ENCODE measurements at places on chromosomes 1 and 21.
A peak's percentile ranks its signal among the peaks of the same experiment; 100 is the strongest.

DNA sequence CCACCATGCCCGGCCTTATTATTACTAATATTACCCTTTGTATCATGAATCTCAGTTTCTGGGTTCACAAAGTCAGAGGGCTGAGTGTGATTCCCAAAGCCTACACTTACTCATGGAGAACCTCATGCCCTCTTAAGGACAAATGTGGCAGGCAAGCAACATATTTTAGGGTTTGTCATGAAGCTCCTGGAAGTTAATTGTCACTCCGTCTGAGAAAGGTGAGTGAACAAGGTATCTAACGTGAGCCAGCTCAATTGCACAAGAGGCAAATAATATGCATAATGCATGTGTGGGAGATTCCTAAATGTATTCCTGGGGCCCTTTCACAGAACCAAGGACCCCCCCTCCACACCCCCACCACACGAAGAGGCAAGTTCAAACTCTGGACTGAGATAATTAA, 10.1 kb upstream of the TIAM1 start:
- DNase-seq: peak; percentile 82

- no peak for DNase-seq
These were observed 33.9 kb upstream of the SDC3 start for GRCh38 chr1:30942326-30942963.

- DNase-seq: no peak
These were observed 24.5 kb downstream of the TP73 start for GRCh38 chr1:3676581-3677470.

- DNase-seq: no peak
These were observed 102.1 kb downstream of the LMX1A start for GRCh38 chr1:165254376-165254775.

- no peak for DNase-seq
These were observed 51.0 kb upstream of the LHX8 start for GRCh38 chr1:75083223-75083622.

GRCh38 chr1:112975336-112975735, 19.3 kb upstream of the SLC16A1 start:
- no peak for DNase-seq

GRCh38 chr1:97488530-97488929, 432.3 kb downstream of the DPYD start:
- peak; percentile 64 for DNase-seq

DNA sequence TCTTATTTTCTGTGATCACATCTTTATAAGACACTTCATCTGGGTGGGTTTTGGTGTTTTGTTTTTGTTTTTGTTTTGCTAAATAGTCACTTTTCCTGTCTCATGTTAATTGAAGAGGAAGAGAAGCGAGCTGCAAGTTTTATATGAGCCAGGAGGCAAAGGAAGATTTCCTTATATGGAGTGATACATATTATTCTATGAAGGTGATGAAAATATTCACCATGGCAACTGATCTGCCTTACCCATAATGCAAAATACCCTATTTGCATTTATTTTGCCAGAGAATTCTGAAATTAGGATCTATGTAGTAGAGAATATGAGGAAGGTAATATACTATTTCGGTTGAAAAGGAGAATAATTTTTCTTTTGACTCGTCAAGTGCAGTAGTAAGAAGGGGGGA, 13.9 kb downstream of the CXADR start:
- DNase-seq: no peak

DNA sequence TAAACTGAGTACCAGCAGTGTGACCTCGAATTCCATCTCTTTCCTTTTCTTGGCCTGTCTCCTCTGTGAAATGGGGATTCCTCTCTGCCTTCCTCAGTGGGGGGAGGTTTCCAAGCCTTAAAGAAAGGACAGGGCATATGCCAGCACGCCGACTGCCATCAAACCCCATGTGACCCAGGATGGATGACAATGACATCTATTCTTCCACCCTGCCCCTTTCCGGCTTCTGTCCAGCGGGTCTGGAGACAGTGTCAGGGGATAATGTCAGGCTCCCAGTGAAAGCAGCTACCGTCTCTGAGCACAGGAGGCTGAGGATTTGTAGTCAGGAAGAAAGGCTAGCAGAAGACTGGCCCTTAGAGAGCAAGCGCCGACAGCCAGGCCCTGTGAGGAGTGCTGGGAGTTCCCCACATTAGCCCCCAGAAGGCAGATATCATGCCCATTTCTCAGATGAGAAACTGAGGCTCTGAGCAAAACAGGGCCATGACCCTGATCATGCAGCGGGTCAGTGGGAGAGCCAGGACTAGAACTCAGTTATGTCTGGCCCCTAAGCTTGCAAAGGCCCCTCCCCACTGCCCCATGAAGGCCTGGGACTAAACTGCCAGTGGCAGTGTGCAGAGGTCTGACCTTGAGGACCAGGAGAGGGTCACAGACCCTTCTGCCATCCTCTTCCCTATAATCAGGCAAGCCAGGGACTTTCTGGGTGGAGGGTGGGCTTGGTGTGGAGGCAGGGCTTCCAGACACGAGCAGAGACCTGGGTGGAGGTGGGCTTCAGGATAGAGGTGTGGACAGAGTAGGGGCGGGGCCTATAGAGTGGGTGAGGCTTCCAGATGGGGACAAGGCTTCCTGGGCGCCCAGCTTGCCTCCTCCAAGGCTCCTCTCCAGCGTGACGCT, 30.1 kb downstream of the CDCA8 start:
- DNase-seq: no peak

DNA sequence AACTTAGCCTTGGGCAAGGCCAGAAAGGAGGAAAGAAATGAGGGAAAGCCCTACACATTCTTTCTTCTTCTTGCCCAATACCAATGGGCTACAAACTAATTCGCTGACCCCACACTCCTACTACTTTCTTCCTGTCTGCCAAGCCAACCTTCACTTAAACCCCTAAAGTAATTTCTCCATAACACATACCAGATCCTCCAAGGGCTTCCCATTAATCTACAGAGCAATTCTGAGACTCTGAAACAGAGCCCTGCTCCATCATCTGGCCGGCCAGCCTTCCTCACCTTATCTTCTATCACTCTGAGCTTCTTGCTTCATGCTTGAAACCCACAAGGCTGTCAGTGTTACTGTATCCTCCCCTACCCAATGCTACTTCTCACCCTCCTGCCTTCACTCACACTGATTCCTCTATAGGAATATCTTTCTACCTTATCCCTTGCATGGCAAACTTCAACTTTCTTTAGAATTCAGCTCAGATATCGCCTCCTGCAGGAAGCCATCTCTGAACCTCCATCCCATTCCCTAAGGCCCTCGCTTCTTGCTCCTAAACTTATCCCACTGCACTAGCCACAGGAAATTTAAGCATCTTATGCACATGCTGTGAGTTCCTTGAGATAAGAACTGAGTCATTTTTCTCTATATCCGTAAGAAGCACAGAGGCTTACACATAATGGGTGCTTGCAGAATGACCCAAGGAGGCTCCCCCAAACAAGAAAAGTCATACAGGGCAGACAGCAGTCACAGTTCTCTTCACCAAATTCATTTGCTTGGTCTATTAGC, 81.9 kb downstream of the JAK1 start:
- no peak for DNase-seq

DNA sequence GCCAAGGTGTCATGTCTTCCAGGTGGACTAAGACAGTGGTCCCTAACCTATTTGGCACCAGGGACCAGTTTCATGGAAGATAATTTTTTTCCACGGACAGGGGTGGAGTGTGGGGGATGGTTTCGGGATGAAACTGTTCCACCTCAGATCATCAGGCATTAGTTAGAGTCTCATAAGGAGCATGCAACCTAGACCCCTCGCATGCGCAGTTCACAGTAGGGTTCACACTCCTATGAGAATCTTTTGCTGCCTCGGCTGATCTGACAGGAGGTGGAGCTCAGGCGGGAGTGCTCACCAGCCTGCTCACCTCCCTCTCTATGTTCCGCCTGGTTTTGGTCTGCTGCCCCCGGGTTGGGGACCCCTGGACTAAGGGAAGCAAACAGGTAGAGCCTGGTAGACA, 30.9 kb downstream of the LGR6 start:
- no peak for DNase-seq

- no peak for DNase-seq
These were observed 53.2 kb downstream of the PTGS2 start for GRCh38 chr1:186627019-186627418.

DNA sequence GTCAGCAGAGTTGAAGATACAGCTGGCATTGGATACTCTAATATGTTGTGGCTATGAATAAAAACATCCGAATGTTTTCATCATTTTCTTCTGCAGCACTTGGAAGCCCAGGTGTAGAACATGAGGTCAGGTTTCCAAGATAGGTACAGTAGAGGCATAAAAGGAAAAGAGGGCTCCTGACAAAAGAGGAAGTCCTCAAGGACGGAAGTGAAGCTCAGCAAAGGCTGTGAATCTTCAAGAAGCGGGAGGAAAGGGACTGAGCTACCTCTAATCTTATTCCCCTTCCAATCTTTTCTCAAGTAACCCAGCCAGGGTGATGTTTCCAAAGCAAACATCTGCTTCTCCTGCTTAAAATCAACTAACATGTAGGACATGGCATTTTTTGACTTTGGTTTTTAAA, 4.4 kb upstream of the PIK3C2B start:
- DNase-seq: no peak

GRCh38 chr21:24899138-24899537, 708.1 kb downstream of the MRPL39 start:
- DNase-seq: no peak

- DNase-seq: no peak
These were observed 20.1 kb downstream of the KIAA0040 start for GRCh38 chr1:175172503-175172902.

DNA sequence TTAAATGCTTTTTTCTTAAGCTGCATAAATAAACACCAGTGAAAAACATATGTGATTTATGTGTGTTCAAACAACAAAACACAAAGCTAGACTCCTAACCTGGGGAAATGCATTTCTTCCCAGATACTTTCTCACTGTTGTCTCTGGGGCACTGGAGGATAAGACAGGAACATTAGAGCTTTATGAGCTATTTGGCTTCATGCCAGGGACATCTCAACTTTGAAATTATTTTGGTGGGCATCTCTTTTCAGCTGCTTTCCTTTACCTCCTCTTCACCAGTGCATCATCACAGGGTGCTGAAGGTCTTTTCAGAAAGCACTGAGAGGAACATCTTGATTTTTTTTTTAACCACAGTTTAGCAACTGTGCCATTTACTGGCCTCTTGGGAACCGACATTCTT, 212.9 kb downstream of the DNM3 start:
- DNase-seq: no peak

- DNase-seq: no peak
These were observed 77.9 kb downstream of the PSMG1 start for GRCh38 chr21:39105341-39105765.

- DNase-seq: no peak
These were observed 155.9 kb upstream of the HMCN1 start for GRCh38 chr1:185578293-185578692.

DNA sequence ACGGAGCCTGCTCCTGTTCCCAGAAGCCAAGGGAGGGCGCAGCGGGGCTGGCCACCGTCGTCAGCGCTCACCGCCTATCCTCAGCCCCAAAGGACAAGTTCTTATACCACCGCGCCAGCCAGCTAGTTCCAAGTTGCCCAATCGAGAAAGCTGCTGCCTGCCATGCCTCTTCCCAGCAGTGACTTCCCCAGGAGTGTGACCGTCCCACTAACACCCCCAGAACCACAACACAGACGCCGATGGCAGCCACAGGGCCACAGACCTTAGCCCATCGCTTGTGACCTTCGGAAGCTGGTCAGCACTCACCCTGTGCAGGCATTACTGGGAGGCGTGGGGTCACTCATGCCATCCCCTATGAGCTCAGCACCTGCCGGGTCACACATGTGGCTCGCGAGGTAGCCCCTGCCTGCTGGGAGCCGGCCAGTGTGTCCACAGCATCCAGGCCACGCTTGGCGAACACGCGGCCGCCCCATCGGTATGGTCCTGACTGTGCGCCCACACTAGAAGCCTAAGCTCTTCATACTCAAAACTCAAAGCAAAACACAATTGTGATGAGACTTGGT, 20.1 kb downstream of the NADK start:
- DNase-seq: no peak

GRCh38 chr1:168065506-168065905, 71.2 kb downstream of the GPR161 start:
- no peak for DNase-seq

DNA sequence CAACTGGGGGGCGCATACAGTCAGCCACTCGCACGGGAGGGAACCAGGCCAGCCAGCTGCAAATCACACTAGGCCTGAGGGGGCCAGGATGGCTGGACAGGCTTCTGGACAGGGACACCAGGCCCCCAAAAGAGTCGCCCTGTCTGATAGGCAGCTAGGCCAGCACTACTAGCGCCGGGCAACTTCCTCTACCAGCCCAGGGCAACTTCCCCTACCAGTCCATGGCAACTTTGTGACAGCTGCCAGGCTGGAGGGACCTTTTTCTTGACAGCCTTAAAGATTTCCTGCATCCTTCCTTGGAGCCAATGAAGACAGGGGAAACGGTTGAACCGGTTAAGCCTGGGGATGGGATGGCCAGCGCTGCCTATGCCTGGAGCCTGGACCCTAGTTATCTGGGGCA, 5.1 kb downstream of the IFFO2 start:
- DNase-seq: no peak

DNA sequence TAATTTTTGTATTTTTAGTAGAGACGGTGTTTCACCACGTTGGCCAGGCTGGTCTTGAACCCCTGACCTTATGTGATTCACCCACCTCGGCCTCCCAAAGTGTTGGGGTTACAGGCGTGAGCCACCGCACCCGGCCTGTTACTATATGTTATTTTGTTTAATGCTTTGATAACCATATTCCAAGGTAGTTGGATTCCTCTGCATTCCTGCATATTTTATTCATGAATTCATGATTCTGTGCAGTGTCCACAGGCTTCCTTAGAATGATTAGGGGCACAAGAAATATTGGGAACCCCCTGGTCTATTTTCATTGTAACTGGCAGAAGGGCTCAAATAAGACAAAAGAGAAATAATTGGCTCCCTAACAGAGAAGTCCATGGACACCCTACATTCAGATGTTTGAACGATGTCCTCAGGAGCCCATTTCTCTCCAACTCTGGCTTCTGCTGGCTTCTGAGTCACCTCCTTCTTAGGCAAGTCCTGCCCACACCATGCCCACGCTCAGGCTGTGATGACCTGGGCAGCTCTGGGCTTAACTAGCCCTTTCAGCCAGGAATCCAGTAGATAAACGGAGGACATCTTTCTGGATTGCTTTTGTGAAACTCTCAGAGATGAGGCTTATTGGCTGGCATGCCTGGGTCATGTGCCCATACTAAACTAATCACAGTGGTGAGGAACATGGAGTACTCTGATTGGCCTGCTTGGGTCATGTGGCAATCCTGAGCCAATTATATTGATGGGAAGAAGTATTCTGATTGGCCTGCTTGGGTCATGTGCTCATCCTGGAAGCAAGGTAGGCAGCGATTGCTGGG, 32.6 kb downstream of the TNFRSF8 start:
- peak; percentile 11 for DNase-seq

DNA sequence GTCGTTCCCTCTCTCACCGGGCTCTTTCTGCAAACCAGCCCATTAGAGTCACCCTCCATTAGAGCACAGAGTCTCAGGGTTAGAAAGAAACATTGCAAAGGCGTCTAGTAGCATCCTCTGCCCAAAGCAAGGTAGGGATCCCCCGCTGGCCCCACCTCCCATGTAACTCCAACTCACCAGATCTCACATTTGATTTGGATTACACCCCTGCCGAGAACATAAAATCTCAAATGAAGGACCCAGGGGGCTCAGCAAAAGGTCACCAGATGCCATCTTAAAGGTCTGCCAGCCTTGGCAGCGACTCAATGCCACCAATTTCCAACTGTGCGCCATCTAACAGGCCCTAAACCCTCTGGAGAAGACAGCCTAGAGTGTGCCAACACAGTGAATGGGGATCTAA, 14.1 kb downstream of the C1orf87 start:
- DNase-seq: no peak

- peak; percentile 97 for DNase-seq
These were observed 179.8 kb upstream of the GALNT2 start for GRCh38 chr1:229887043-229887822.

GRCh38 chr1:3315399-3316339, 138.8 kb upstream of the ARHGEF16 start:
- DNase-seq: no peak
